ENCODE measurements at places on chromosomes 1 and 21. TPM values are rescaled to one million over a fixed set of nuclear protein-coding genes. Genes with fewer than 3 reads are reported as not detected.

The DVL1 gene
- 96.2 TPM for total RNA-seq

The LCE1D gene
- not detected for total RNA-seq

The FMO2 gene
- 19.8 TPM for total RNA-seq

The CCDC185 gene
- total RNA-seq, result not detected

The LCE2B gene
- not detected for total RNA-seq

DNA sequence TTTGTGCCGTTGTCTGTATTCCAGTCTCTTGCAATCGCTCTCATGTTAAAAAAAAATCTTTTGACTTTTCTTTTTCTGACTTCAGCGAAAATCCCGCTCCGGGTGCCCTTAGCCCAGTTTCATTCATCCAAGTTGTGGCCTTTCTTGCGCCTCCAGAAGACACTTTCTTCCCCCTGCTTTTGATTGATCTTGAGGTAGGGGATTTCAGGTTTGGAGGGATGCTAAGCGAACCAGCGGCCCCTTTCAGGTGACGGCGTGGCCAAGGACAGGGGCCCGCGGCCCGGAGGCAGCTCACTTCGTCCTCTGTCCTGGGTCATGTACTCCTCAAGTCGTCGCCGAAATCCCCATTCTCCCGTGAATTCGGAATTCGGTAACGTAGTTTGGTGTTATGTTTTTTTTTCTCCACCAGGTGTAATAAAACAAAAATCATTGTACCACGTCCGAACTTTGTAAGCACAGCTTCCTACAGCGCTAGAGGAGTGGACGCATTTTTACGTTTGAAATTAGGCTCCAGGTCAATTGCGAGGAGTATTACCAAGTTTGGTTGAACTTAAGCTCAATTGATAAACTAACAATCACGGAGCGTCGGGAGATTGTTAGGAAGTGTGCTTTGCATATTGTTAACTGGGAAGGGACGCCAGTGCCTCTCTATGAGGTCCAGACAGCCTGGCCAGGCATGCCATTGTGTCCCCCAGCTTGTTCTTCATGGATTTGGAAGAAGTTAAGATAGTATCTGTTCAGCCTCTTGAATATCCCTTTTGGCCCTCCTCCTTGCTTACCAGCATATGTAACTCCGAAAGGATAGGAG, 1.1 kb downstream of the MRPS6 start:
- DNase-seq, result no peak

DNA sequence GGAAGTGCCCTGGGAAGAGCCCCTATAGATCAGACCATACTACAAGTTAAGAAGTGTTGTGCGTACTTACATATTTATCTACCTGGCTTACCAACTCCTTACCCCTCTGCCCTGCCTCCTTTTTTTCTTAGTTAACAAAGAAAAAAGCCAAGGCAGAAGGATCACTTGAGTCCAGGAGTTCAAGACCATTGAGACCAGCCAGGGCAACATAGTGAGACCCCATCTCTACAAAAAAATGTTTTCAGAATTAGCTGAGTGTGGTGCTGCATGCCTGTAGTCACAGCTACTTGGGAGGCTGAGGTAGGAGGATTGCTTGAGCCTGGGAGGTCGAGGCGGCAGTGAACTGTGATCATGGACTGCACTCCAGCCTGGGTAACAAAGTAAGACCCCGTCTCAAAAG, 1.9 kb downstream of the ZBTB8B start:
- no peak for DNase-seq

GRCh38 chr1:47188791-47189785, 748 bp downstream of the PDZK1IP1 start:
- peak; percentile 66 for DNase-seq

DNA sequence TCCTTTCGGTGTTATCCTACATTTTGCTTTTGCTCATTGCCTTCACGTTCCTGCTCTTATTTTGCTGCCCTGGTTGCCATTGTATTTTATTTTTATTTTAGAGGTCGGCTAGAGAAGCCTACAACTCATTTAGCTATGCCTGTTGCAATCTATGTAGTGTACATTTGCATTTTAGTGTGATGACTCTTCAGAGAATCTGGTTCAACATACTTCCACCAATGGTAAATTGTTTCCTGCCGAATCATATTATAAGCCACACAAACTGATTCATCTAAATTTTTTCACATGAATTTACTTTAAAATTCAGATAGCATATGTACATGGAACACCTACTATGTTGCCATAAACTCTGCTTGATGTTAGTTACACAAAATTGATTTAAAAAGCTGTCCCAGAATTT, 1596.9 kb downstream of the PLA2G4A start:
- no peak for DNase-seq

- DNase-seq, result no peak
These were observed 151.8 kb upstream of the ST6GALNAC5 start for GRCh38 chr1:76715474-76715873.

DNA sequence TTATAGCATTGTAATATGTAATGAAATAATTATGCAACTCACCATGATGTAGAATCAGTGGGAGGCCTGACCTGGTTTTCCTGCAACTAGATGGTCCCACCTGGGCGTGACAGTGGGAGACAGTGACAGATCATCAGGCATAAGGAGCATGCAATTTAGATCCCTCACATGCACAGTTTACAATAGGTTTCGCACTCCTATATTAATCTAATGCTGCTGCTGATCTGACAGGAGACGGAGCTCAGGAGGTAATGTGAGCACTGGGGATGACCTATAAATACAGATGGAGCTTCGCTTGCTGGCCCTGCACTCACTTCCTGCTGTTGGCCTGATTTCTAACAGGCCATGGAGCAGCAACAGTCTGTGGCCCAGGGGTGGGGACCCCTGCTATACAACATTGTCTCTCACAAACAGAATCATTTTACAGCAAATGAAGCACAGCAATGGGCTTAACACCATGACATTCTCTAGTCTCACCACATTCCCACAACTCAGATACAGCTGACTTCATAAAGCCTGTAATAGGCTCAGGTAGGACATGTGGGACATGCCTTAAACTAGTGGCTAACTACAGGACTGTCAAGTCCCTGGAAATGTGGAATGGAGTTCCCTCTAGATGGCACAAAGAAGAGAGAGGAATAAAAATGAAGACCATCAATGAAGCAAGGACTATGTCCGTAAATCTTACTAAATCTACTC, 40.7 kb upstream of the SLC5A9 start:
- DNase-seq, result no peak

GRCh38 chr1:82185084-82185483, 384.4 kb downstream of the ADGRL2 start:
- no peak for DNase-seq

DNA sequence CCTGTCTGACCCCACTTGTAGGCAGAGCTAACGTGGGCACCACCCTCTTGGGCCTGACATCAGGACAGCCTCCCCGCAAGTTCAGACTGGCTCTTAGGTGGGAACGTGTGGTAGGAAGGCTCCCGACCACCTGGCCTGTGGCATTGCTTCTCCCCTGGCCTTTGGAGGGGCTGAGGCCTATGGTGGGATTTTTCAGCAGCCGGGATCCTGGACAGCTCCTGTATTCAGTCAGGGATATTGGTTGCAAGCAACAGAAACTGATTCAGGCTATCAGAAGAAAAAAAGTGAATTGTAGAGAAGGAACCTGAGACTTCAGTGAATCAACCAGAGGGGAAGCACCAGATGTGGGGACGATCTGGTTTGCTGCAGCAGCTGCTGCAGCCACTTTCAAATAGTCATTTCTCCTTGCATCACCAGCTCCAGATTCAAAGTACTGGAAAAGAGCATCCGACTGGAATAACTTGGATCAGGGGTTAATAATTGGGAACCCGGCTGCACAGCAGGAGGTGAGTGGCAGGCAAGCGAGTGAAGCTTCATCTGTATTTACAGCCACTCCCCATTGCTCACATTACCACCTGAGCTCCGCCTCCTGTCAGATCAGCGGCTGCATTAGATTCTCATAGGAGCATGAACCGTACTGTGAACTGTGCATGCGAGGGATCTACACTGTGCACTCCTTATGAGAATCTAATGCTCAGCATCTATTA, 5.9 kb downstream of the RNF186 start:
- DNase-seq, result no peak

GRCh38 chr1:186094172-186094571, 280.9 kb downstream of the TPR start:
- DNase-seq, result no peak

DNA sequence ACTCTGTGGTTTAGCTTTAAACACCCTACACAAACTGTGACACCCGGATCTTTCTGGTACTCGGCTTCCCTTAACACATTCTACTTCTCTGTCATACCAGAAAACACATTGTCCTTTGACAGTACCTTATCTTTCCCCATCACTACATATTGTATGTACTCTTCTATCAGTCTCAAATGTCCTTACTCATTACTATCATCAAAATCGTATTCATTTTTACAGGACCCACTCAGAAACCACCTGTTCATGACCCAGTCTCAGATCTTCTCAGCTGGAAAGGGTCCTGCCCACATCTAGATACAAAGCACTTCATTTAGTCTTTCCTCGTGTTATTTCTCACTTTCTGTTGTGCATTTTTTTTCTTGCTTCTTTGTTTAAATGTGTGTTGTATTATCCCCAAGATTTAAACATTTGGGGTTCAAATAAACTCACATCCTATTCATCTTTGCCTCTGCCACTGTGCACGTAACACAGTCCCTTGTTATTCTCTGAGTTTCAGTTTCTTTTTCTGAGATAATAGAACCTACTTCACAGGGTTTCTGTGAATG, 27.7 kb downstream of the CD34 start:
- no peak for DNase-seq

GRCh38 chr1:46557403-46557802, 6.0 kb upstream of the KNCN start:
- no peak for DNase-seq

- DNase-seq, result no peak
These were observed 12.3 kb downstream of the ARHGEF10L start for GRCh38 chr1:17551755-17552234.

- DNase-seq, result no peak
These were observed 859 bp downstream of the IFFO2 start for GRCh38 chr1:18955441-18956192.

GRCh38 chr1:16982902-16983301, 2.5 kb upstream of the MFAP2 start:
- DNase-seq, result no peak

GRCh38 chr1:165616987-165617546, 14.0 kb upstream of the MGST3 start:
- DNase-seq, result no peak
